Myometrial cell (primary cell): ENCODE measurements at places on chromosomes 7 and 10. TPM values are rescaled to one million over a fixed set of nuclear protein-coding genes. Genes with fewer than 3 reads are reported as not detected.

SLC26A4 gene
- under 0.01 and 0.18 TPM in 2 replicates for total RNA-seq

ASB10 gene
- total RNA-seq, result not detected in 2 replicates

ERCC6 gene
- 7.4 and 9.2 TPM in 2 replicates for total RNA-seq

GHRHR gene
- not detected in 2 replicates for total RNA-seq

PDE6C gene
- not detected in 2 replicates for total RNA-seq

HOXA11 gene
- total RNA-seq, result 28.4 and 32.6 TPM in 2 replicates

SOSTDC1 gene
- 0.29 TPM in 1 of 2 replicates, not detected in the other for total RNA-seq

GJC3 gene
- total RNA-seq, result not detected in 2 replicates

MRM2 gene
- total RNA-seq, result 18.2 and 20.4 TPM in 2 replicates

UCN3 gene
- total RNA-seq, result not detected in 2 replicates

IDI2 gene
- not detected in 2 replicates for total RNA-seq

PLPP4 gene
- 0.89 TPM in 1 of 2 replicates, not detected in the other for total RNA-seq

C10orf88 gene
- total RNA-seq, result 4.6 and 4.9 TPM in 2 replicates

WNT16 gene
- total RNA-seq, result under 0.01 TPM in 1 of 2 replicates, not detected in the other

STK31 gene
- total RNA-seq, result not detected in 2 replicates

FOXK1 gene
- 23.4 and 28.7 TPM in 2 replicates for total RNA-seq

DYDC2 gene
- total RNA-seq, result not detected in 2 replicates

TRIM50 gene
- not detected in 2 replicates for total RNA-seq

SLC13A4 gene
- not detected in 2 replicates for total RNA-seq

GRM3 gene
- total RNA-seq, result not detected in 2 replicates

LIPK gene
- not detected in 2 replicates for total RNA-seq

SLC13A1 gene
- not detected in 2 replicates for total RNA-seq

PAPOLB gene
- under 0.01 TPM in 1 of 2 replicates, not detected in the other for total RNA-seq

FGF8 gene
- not detected in 2 replicates for total RNA-seq

CNPY1 gene
- total RNA-seq, result not detected in 2 replicates

CUL2 gene
- 32.6 and 47.6 TPM in 2 replicates for total RNA-seq

ALOX5 gene
- total RNA-seq, result not detected in 2 replicates

ABCB1 gene
- 0.18 TPM in 1 of 2 replicates, not detected in the other for total RNA-seq

GRID1 gene
- not detected in 2 replicates for total RNA-seq

KIF11 gene
- 22.5 and 25.3 TPM in 2 replicates for total RNA-seq

ST8SIA6 gene
- total RNA-seq, result under 0.01 TPM in 1 of 2 replicates, not detected in the other

LIPN gene
- not detected in 2 replicates for total RNA-seq

CRPPA gene
- 0.89 and 1.2 TPM in 2 replicates for total RNA-seq

SEMA3E gene
- total RNA-seq, result 0.35 TPM in 1 of 2 replicates, not detected in the other

CDNF gene
- total RNA-seq, result 0.86 and 3.0 TPM in 2 replicates

SLC29A3 gene
- 2.5 and 4.3 TPM in 2 replicates for total RNA-seq

TIMM23B gene
- total RNA-seq, result 7.4 and 12.1 TPM in 2 replicates

MACROH2A2 gene
- 11.3 and 12.4 TPM in 2 replicates for total RNA-seq

PRR15 gene
- total RNA-seq, result 10.8 and 11.0 TPM in 2 replicates

AGAP3 gene
- total RNA-seq, result 29.6 and 36.9 TPM in 2 replicates
